Colonic mucosa (tissue), 4 donors: ENCODE measurements at places on chromosomes 16 and 17.
A peak's percentile ranks its signal among the peaks of the same experiment; 100 is the strongest.

GRCh38 chr16:66578651-66579531 lies at the start of gene CMTM2:
CMTM2 (plus strand) TSS chr16:66579463; CDS start chr16:66579608, 145 bp downstream.
- DNase-seq: no peak

DNA sequence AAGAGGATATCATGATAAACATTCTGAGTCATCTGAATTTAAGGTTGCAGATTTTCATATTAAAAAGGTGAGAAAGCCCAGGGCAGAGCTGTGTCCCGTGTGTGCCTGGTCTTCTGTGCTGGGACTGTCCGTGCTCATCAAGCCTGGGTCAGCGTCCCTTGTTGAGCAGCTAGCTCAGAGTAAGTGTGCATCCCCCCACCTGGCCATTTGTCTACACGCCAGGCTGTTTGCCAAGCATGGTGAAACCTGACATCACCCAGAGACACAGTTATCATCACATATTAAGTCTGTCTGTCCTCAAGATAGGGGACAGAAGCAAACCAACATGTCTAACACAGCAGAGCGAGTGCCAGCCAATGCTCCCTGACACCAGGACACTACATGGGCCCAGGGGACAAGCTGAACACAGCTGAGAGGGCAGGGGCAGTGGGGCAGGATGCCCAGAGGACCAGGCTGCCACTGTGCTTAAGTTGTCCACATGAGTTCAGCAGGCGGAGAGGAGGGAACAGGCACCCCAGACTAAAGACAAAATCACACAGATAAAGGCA lies 57.9 kb upstream of the CNEP1R1 start:
- DNase-seq: no peak

DNA sequence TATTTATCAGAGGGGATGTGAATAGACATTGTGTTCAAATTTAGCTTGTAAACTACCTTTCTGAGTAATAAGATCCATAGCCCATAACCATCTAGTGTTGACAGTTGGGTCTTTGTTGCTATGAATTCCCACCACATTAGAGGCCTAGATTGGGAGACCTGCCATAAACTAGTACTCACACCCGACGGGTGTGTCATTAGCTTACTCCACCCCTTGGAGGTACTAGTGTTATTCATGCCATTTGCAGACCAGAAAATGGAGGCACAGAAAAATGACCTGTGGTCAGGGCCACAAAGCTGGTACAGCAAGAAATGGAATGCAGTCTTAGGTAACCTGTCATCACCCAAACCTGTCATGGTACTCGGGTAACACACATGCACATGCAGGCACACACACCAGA lies 41.3 kb upstream of the BCAR1 start:
- no peak for DNase-seq

GRCh38 chr16:37511-37910 lies 15.9 kb downstream of the POLR3K start:
- no peak for DNase-seq

DNA sequence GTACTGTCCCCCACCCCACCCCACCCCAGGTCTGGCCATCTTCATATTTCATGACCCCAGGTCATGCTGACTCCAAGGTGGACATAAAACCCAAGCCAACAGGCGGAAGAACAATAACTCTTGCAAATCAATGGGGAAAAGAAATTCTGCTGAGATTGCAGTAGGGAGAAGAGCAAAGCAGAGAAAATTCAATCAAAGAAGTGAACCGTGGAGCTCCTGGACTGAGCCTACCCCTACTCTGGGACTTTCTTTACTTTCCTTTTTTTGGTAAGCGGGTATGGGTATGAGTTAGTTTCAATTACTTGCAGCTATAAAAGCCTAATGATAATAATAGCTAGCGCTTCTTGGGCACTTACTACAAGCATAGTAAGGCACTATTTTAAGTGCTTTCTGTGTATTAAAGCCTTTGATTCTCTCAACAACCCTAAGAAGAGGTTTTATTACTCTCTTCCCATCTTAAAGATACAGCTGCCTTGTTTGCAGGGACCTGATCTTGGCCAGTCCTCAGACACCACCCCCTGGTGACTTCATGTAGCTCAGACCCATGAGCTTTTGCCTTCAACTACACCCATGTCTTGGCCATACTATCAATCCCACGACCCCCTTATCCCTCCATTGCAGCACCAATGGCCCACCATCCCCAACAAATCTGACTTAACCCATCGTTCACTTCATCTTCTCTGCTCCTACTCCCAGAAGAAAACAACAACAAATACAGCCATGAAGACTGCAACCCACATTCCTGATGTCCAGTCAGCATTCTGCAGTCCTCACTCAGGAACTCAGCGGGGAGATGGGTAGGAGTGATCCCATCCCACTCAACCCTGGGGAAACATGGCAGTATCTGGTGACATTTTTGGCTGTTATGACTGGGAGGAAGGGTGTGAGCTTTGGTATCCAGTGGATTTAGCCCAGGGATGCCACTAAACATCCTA lies 4.4 kb downstream of the GGA2 start:
- DNase-seq: no peak

- DNase-seq: no peak
Observed at GRCh38 chr17:67659028-67659427, 58.7 kb upstream of the NOL11 start.

DNA sequence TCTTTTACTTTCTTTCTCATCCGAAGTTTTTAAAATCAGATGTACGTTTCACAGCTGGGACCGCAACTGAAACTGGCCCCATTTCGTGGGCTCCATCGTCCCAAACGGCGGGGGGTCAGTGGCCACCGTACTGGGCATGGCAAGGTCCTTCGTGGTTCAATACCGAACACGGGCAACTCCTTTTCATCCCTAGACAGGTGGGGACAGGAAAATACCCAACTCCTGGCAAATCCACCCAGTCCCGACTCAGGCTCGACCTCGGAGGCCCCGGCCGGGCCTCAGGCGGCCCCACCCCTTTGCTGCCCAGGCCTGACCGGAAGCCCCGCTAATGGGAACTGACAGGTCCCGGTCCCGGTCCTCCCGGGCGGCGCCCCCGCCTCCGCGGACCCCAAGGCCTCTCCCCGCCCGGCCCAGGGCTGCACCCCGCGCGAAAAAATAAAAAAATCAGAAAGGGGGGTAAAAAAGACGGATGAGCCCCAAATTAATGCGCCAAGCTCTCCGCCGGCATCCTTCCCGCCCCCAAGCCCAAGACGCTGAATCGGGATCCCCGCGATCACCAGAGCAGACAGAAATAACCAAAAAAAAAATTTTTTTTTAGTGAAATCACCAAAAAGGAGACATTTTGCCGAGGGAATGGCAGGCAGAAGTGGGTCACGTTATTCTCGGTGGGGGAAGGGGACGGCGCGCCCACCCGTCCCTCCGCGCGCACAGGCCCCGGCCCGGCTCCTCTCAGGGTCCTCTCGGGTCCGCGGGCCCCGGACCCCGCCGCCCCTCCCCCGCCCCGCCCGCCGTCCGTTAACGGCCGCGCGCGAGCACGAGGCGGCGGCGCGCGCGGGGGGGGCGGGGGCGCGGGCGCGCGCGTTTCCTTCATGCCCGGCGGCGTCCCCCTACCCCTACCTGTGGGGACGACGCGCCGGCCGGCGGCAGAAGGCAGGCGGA lies 562 bp downstream of the ZC3H7A start:
- DNase-seq: peak; percentile 73

- DNase-seq: no peak
Observed at GRCh38 chr16:25371342-25371741, 113.7 kb upstream of the ZKSCAN2 start.

GRCh38 chr16:53220585-53220984 lies 165.8 kb downstream of the CHD9 start:
- DNase-seq: no peak

- no peak for DNase-seq
Observed at GRCh38 chr17:45575126-45575885, 84.8 kb upstream of the PLEKHM1 start.

GRCh38 chr17:36183001-36183971 lies 6.8 kb upstream of the TBC1D3B start:
- peak; percentile 72 for DNase-seq

- DNase-seq: peak; percentile 78
Observed at GRCh38 chr16:89565506-89566372, 5.3 kb downstream of the RPL13 start.

- DNase-seq: no peak
Observed at GRCh38 chr17:56136301-56136700, 17.0 kb upstream of the ANKFN1 start.

- no peak for DNase-seq
Observed at GRCh38 chr17:58277107-58277801, 3.5 kb downstream of the MPO start.

DNA sequence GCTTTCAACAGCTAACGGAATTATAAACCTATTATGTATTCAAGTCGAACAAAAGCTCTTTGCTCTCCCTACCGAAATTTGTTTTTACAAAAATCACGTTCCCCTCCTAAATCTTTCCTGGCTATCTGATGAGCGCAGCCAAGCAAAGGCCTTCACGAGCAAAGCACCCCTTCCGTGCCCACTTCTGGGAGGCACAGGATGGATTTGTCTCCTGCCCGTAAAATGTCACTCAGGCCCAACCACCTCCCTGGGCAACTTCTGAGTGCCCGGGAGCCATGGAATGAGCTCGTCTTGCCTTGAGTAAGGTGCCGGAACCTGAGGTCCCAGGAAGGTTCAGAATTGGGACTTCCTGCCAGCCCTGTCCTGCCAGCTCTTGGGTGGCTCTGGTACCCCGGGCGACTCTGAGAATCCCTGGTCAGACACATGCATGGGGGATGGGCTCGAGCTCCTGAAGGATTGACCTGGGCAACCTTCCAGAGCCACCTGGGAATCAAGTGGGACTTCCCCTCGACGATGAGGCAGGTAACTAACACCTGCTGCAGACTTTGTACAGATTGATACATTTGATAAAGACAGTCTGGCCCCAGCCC lies 19.8 kb downstream of the SLC7A5 start:
- DNase-seq: no peak

DNA sequence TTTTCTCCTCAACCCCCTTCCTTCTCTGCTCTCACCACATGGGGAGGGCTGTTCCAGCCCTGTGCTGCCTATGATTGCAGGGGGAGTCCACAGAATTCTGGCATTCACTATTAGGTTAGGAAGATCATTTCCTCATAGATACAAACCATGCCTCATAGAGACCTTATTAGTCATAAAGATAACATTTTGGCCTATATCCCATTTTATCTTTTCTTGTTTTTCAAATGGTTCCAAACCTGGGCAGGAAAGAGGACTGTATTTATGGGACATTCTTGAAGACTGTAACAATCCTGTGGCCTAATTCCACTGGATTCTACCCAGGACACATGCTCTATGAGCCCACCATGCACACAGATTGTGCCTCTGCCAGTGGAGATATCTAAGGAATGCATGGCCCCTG lies 51.7 kb downstream of the ASIC2 start:
- DNase-seq: no peak

DNA sequence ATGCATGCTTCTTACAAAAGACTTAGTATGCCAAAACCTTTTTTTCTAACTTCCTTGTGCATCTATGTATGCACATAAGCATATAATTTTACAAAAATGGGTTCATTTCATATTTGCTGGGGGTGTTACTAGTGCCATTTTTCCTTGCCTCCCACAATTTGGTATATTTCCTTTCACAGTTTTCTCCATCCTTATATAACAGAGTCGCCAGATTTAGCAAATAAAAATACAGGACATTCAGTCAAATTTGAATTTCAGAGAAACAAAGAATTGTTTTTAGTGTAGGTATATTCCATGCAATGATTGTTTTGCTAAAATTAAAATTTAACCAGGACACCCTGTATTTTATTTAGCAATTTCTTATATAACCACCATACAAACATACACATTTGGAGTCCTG lies 4.0 kb upstream of the FBXO39 start:
- no peak for DNase-seq

GRCh38 chr17:876272-876671 lies 94.1 kb downstream of the MRM3 start:
- DNase-seq: no peak

GRCh38 chr17:65173284-65173793 lies 36.2 kb downstream of the RGS9 start:
- peak; percentile 39 for DNase-seq

- DNase-seq: no peak
Observed at GRCh38 chr17:17868641-17869522, 32.1 kb upstream of the SREBF1 start.

DNA sequence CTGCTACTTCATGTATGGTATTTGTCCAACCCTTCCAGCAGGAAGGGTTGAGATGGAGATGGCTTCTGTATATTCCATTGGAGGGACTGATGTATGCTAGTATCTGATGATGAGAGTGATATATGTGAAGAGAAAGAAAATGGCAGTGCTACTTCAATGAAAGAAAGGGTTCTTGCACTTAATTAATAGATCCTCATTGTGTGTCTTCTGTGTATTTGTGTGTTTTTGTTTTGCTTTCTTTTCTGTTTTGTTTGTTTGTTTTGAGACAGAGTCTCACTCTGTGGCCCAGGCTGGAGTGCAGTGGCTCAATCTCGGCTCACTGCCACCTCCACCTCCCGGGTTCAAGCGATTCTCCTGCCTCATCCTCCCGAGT lies 61.2 kb upstream of the CRYM start:
- DNase-seq: no peak

GRCh38 chr17:57615836-57616757 lies 129.0 kb downstream of the CCDC182 start:
- DNase-seq: no peak

DNA sequence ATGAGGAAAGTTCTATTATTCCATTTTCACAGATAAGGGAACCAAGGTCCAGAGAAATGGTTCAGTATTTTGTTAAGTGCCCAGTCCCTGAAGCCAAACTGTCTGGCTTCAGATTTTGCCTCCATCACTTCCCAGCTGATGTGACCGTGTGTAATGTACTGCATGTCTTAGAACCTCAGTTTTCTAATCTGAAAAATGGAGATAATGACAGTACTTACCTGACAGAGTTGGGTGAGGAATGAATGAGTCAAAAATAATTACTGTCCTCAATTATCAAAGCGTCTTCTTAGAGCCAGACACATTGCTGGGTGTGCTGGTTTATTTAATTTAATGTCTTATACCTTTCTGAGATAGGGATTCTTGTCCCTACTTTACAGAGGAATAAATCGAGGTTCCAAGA lies 6.7 kb downstream of the ZNF668 start:
- DNase-seq: no peak

GRCh38 chr16:82864332-82865040 lies 237.7 kb downstream of the CDH13 start:
- DNase-seq: peak; percentile 39

- no peak for DNase-seq
Observed at GRCh38 chr17:55411463-55411855, 10.2 kb downstream of the MMD start.

DNA sequence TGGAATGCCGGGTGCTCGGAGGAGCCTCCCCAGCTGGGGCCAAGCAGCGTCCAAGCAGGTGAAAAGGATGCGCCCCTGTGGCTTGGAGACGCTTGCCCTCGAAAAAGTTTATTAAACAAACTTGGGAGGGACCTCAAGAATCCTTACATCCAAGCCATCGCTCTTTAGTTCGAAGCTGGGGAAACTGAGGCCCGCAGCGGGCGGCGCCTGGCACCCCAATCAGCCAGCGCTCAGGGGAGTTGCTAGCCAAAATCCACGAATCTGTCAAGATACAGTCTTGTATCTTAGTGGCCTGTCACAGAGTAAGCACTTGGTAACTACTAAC lies 553 bp upstream of the B9D1 start:
- DNase-seq: no peak

DNA sequence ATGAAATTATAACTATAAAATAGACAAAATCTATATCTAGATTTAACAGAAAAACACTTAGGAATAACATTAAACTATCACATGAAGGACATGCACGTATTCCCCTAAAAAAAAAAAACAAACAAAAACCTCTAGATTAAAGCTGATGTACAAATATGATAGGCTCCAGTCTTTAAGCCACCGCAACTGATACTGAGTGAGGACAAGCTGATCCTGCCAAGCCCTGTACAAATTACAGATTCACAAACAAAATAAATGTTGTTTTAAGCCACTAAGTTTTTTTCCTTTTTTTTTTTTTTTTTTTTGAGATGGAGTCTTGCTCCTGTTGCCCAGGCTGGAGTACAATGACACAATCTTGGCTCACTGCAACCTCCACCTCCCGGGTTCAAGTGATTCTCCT lies 35.3 kb downstream of the SMURF2 start:
- DNase-seq: no peak
